ENCODE measurements at places on chromosomes 5 and 9.

GRCh38 chr9:108258640-108259039, 597.1 kb downstream of the ACTL7B start:
- no peak for DNase-seq

DNA sequence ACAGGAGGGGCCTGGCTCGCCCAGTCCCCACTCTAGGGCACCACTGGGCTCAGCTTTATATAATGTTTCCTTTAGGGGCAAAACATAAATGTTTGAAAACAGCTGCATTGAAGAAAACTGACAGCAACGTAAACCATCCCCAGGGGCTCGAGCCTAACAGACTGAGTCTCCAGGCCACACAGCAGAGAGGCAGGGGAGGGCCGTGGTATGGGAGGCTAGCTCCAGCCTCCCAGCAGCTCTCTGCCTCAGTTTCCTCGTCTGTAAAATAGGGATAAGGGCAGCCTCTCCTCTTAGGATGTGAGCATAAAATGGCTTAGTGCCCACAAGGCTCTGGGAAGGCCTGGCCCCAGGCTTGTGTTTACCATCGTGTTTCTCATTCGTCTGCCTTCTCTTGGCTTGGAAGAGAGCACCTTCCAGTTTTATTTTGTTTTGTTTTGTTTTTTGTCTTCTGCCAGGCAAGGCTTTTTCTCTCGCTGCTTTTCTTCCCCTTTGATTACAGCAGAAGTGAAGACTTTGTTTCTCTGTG, 2.7 kb downstream of the ANKRD33B start:
- no peak for DNase-seq

DNA sequence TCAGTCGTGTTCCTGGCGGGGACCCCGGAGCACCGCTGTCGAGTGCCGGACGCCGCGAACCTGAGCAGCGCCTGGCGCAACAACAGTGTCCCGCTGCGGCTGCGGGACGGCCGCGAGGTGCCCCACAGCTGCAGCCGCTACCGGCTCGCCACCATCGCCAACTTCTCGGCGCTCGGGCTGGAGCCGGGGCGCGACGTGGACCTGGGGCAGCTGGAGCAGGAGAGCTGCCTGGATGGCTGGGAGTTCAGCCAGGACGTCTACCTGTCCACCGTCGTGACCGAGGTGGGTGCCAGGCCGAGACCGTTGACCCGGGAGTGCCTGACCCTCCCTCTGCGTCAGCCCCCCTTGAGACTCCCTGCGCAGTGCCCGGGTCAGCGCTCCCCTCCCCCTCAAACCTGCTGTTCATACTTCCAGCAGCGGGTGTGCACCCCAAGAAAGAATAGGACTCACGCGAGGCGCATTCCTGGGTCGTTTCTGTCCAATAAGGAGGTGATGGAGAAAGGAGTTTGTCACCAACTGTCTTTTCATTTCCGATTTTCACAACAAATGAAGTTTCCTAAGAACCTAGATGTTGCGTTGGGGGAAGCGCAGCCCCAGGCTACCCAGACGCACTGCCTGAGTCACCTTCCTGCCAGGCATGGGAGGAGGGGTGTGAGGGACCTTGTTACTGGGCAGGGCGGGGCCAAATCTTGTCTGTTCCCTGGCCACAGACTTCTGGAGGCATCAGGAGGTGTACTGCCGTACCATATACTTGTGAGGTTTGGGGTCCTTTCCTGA, 722 bp downstream of the SLC22A4 start:
- peak; percentile 77 for DNase-seq

GRCh38 chr9:138006576-138007233, 129.1 kb downstream of the CACNA1B start:
- no peak for DNase-seq

GRCh38 chr9:136089697-136090045, 5.4 kb downstream of the NACC2 start:
- peak; percentile 49 for DNase-seq

DNA sequence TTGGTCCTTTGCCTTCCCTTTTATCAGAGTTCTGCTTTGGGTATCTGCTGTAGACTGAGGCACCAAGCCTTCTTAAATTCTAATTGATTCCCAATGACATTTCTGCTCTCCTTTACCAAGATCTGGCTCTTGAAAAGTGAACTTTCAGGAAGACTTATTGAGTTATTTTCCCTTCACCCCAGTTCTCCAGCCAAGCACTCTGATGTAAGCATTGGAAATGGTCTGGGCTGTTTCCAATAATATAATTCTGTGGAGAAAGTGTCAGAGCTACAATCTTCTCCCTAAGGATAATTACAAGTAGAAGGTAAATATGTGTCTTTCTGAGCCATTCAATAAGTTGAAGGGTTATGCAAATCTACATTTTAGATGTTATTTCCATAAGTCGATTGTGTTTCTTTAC, 30.8 kb downstream of the BTF3 start:
- DNase-seq = no peak

GRCh38 chr9:4548811-4549725, 58.8 kb downstream of the SLC1A1 start:
- DNase-seq = no peak

DNA sequence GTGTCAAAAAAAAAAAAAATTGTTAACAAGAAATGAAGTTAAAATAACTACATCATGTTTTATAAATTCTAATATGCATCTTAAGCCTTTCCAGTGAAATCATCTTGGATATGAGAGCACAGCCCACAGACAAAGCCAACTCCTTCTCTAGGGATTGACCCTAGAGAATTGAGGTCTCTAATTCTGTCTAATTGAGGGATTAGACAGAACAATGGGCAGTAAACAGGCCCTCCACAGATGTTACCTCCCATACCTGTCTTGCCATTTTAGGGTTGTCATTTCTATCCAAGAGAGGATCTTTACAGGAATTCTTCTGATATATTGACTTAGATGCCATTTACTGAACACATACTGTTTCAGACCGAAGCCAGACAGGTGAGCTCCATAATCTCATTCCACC, 42.3 kb downstream of the NSG2 start:
- DNase-seq = no peak

GRCh38 chr5:172931001-172931536, 28.2 kb upstream of the RPL26L1 start:
- DNase-seq = peak; percentile 98

DNA sequence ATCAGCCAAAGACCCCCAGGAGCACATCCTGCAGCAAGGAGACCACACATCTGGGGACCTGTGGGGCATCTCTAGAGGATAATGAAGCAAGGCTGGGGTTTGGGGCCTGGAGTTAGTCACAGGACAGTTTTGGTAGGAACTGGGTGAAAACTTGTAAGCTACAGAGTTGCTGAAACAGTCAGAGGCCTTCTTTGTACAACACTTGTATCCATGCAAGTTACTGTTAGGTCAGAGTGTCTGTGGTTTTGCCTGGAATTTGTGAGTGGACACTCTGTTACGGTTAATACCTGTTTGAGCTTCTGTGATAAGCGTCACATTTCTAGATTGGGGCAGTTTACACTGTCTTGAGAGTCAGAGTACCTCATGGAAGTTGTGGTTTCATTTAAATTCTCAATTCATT, 22.6 kb upstream of the ASPN start:
- no peak for DNase-seq

GRCh38 chr9:95213117-95213516, 104.4 kb downstream of the FANCC start:
- no peak for DNase-seq

GRCh38 chr9:126592461-126592860, 21.3 kb upstream of the LMX1B start:
- no peak for DNase-seq

DNA sequence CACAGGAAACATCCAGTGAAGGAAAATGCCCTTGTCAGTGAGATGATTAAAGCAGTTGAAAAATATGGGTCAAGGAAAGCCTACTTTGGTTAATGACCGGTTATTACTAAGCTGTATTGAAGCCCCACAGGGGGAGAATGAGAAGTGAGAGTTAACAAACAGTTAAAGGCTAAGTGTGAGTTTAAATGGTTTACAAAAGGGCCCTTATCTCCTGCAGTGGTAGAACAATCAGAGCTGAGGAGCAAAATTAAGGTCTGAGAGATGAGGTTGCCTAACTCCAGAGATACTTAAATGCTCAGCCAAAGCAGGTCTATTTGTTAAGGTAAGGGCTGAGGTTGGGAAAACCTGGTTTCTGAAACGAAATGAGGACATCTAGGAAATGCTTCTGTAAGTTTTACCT, 75.1 kb upstream of the FER start:
- no peak for DNase-seq

- DNase-seq = peak; percentile 22
Measured at GRCh38 chr5:147507480-147508126, 2.3 kb downstream of the DPYSL3 start.

DNA sequence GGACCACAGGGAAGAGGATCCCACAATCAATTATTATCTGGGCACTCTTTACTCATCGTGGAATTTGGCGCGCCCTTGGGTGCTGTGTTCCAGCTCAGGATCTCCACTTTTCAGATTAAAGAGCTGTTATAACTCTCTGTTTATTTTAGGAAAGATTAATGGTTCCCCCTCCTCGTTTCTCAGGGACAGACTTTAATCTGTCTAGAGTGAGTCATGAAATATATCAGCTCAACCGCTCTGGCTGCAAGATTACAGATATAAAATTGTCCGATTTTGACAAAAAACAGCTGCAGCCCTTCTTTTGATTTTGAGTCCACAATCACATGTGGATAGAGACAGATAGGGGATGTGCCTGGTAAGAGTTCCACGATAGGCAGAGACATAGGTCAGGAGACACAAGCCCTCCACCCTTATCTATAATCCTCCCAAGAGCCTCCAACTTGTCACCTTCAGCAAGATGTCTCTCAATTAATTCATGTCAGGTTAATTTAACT, 77.6 kb upstream of the ANKRD55 start:
- no peak for DNase-seq

DNA sequence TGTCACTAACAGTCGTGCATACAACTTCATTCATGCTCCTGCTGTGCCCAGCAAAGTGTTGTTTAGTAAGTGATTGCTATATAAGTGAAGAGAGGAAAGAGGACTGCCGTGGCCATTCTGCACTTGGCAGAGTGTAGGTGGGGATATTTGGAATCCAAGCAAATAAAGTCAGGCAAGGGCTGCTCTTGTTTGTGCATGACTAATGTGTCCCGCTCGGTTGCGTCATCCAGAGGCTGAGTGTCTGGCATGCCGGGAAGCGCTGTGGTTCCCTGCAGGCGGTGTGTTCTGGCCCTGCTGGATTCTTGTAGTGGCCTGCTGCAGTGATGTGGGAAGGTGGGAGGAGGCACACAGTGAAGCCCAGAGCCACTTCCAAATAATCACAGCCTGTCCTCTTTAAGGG, 136.9 kb upstream of the ANKH start:
- peak; percentile 97 for DNase-seq

DNA sequence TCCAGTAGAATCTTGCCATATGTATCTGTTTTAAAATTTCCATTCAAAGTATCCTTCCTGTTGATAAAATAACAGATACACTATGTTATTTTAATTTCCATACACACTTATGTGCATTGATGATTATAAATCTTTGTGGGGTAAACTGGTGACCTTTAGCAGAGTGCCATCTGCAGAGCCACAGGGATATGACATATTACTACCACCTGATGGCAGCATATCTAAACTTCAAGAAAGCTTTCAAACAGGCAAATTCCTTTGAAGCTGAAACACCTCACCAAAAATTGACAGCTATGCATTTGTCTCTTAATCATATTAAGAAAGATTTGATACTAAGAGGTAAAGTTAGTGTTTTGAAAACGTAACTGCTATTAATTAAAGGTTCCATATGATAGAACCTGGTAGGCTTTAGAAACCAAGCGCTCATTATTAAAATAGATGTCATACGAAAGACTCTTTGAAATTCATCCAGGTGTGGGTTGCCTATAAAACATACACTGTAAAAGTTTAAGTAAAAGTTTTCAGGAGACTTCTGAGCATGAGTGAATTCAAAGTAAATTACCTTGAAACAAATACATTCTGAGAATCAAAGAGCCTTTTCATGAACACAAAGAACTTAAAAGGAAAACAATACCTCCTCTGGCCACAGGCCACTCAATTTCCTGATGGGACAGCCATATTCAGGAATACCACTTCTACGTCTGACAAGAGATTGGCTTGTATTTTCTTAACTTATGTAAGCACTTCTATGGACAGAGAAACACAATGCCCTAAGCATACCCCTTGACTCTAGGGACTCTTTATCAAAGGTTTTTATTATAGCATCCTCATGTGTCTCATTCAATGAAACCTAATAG, 93.3 kb downstream of the KIAA0825 start:
- DNase-seq = peak; percentile 68

GRCh38 chr9:135278586-135278985, 191.1 kb downstream of the OLFM1 start:
- DNase-seq = no peak

- DNase-seq = no peak
Measured at GRCh38 chr5:115324021-115324420, 27.6 kb upstream of the CCDC112 start.

GRCh38 chr5:147436596-147436995, 73.3 kb downstream of the DPYSL3 start:
- DNase-seq = no peak

- DNase-seq = no peak
Measured at GRCh38 chr5:17021602-17021932, 85.5 kb upstream of the MYO10 start.

All from renal cortical epithelial cell (primary cell).